SIG-M5 (cell line): ENCODE measurements at places on chromosomes 4 and X.

DNA sequence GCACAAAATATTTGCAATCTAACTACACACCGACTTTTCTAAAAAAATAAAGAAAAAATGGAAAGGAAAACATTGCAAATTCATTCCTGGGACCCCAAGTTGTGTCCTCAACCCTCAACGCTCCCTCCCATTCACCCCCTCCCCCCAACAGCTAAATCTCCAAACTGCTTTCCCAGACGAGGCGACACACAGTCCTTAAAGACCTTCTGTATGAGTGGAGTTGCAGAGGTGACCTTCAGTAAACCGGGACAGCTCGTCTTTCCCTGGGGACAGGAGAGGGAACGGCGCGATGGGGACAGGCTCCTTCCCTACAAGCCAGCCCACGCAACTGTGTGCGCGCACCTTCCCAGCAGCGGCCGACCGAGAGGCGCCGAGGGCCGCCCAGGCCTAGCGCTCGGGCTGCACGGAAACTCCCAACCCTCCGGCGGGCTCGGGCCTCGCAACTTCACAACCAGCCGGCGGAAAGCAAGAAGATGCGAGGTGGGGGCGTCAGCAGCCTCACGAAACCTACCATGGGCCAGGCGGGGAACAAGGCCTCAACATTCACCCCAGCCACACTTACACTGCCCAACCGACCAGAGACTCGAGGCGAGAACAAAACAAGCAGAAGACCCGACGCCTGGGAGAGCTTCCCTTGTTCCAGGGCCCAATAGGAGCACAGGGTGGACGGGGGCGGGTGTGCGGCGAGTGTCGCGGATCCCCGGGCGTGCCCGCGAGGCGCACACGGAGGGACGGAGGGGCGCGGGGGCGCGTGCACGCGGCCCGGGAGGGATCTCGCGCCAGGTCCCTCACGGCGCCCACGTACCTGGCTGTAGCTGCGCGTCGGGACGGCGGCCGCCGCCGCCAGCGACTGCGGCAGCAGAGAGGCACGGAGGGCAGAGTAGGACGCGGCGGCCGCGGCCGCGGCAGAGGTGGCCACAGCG is 763 bp downstream of the GRSF1 start:
- DNase-seq = no peak

DNA sequence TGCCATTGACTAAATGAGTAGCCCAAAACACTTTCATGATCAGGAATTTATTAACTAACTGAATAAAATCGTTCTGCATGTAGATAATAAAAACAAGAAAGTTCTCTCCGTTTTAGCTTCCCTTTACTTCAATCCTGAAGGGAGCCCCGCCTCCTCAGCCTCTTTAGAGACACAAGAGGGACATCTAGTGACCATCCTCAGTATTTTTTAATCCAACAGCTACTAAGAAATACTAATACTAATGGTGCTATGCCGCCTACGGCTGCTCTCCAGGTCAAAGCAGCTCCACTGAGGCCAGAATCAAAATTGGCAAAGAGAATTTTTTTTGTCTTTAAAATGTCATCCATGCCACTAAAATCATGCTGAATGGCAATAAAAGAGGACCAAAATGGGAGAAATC is 3.2 kb upstream of the PCDH19 start:
- DNase-seq = no peak

DNA sequence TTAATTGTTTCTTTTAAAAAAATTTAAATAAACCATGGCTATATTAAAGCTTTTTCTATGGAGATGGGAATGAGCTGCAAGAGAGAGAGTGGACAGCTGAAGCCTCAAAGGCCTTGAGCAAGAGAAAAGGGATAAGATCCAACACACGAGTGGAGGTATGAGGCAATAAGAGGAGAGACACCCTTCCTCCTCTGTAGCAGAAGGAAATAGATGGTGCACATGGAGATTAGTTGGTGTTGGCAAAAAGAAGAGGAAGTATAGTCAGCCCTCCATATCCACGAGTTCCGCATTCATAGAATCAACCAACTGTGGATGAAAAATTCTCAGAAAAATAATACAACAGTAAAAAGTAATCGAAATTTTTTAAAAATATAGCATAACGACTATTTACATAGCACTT is 3.2 kb downstream of the CXorf38 start:
- DNase-seq = peak; percentile 51

DNA sequence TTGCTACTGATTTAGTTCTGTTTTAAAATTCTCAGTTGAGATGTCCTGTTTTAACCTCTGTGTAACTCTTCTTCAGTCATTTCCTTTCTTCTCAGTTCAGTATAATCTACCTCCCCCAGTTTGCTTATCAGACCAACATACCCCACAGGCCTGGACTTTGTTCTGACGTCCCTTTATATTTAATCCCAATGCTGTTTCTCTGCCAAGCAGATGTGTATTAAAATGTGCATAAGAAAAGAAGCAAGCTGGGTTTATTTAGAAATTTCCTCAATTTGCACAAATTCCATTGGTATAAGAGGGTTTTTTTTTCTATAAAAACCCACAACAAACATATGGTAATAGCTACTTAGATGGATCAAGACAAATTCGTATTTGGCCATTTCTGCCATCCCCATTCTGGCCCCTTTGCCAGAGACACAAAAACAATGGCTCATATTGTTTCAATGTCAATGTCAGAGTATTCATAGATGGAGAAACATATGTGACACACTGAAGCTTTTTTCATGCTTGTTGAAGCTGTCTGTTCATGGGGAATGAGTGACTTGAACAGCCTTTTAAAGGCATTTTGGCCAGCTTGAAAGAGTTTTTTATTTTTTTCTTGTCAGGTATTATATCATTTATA is 24.5 kb downstream of the HCCS start:
- DNase-seq = no peak

DNA sequence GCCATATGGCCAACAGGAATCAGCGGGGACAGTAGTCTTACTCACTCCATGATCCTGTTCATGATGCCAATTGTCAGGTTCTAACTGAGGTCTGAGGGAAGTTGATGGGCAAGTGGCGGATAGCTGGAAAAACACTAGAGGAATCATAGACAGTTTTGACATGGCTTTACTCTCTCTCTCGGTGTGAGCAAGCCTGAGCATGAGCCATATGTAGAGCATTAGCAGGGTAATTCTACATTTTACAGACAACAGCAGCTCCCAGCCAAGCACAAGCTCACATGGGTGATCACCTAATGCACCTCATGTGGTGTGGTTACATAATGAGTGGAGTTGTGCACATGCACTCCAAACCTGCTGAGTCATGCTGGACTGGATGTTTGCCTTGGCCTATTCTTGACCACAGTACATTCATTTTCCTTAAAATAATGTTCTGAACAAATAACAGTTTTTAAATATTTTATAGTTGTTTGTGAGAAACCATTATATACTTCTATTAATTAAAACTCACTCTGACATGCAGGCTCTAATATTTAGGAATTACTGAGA is 429.2 kb downstream of the GPAT3 start:
- no peak for DNase-seq

DNA sequence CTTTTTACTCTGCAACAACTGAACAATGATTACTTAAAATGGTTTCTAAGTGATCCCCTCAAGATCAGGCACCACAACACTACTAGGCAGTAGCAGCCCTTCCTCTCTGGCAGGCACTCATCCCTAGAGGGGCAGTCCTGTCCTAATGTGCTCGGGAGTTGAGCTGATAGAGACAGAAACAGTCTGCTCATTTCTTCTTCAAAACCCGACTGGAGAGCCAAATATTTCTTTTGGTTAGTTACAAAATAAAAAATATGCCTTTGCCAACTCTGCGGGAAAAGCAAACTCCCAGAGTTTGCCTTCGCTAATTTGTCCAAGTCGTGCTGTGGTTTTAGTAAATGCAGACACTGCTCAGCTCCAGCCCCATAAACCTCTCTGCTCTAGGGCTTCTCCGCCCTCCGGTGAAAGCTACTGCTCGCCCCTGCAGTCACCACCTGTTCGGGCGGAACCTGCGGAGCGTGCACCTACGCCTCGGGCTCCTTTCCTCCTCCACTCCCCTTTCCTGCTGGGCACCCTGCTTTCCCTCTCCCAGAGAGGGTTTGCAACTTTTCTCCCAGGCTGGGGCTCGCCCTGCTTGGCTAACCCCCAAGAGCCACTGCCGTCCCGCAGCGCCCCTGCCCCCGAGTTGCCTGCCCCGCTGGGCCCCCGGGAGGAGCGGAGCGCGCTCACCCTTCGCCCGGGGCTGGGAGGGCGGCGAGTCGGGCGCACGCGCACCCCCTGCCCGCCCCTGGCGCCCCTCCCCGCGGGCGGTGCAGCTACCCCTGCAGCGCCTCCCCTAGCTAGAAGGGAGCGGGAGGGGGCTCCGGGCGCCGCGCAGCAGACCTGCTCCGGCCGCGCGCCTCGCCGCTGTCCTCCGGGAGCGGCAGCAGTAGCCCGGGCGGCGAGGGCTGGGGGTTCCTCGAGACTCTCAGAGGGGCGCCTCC is at the start of gene NPNT:
NPNT (plus strand) TSS at position 812 of the 923 bp plus-strand sequence. CDS start 182 bp downstream, outside the sequence.
- DNase-seq = no peak

DNA sequence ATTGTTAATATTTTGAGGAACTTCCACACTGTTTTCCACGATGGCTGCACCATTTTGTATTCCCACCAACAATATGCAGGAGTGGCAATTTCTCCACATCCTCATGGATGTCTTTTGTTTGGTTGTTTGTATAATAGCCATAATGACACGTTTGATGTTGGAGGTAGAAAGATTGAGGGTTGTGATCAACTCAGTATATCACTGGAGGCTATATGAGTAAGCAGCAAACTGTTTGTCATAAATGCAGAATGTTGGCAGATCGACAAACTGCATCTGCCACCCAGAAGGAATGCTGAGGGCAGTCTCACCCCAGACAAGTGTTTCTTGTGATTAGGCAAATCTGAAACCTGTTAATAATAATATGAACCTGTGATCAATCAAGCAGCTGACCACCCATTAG is 243.9 kb upstream of the WDFY3 start:
- no peak for DNase-seq

GRCh38 chr4:47729131-47729680 is 108.7 kb downstream of the CORIN start:
- no peak for DNase-seq

- DNase-seq = no peak
Observed at GRCh38 chr4:19803406-19803805, 448.3 kb upstream of the SLIT2 start.

- no peak for DNase-seq
Observed at GRCh38 chr4:75845992-75846391, 56.3 kb downstream of the PPEF2 start.

DNA sequence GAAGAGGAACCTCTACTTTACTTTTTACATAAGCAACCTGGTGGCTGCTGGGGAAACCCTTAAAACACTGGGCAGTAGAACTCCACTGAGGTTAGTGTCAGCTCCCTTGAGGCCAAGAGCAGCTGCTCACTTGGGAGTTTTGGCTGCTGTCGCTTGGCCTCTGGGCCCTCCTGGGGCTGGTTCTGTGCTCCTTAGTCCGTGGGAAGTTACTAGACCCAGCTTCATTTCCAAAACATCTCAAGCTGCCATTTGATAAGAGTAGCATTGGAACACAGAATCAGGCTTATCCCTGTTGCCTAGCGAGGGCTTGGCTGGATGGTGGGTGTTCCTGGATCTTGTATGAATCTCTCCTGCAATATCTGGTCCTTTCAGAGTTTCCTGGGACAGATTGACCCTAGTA is 26.1 kb downstream of the RNF4 start:
- DNase-seq = no peak

- DNase-seq = no peak
Observed at GRCh38 chrX:13835825-13836224, 18.9 kb upstream of the GPM6B start.

GRCh38 chr4:127018381-127018780 is 614.4 kb upstream of the INTU start:
- DNase-seq = no peak

DNA sequence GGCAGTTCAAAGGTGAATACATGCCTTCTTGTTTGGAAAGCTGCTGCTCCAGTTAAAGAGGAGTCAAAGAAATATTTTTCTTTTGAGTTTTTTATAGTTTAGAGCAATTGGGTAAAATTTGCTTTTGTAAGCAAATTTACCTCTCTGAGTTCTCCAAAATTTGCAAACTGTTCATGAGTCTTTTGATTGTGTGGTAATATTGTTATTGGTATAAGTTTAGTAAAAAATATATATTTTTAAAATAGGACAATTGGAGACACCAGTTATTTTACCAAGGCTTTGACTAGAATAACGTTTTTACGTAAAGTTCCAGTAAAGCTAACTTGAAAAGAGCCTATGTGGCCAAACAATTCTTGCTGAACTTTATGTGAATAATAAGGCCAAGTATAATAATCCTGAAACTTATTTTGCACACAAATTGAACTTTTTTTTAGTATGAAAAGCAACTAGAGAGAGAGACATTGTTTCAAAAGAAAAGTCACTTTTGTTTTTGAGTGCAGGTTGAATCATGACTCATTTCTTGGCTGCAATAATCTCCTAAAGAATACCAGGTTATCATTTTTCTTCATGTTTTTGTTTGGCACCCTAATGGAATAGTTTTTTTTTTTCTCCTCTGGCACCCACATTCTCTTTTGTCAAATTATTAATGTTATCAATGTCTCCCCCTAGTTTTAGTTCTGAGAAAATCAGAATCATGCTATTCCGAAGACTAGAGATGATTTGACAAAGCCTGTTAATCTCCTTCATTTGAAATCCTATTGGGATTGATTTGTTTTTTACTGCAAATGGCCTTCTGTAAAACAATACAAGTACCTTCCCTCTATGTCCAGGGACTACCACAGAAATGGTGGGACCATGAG is 57.1 kb downstream of the UGT2B10 start:
- no peak for DNase-seq

GRCh38 chrX:71160475-71160874 is 15.8 kb downstream of the NLGN3 start:
- no peak for DNase-seq

- DNase-seq = no peak
Observed at GRCh38 chrX:10979956-10980355, 131.2 kb upstream of the HCCS start.

GRCh38 chr4:188432328-188432727 is 293.1 kb downstream of the TRIML1 start:
- no peak for DNase-seq

- no peak for DNase-seq
Observed at GRCh38 chr4:104591510-104591911, 96.8 kb upstream of the CXXC4 start.

GRCh38 chr4:110344165-110344564 is 131.8 kb upstream of the ENPEP start:
- DNase-seq = no peak

GRCh38 chr4:22512306-22512705 is 3.6 kb downstream of the ADGRA3 start:
- no peak for DNase-seq

GRCh38 chr4:2875556-2875955 is 31.9 kb downstream of the ADD1 start:
- no peak for DNase-seq

DNA sequence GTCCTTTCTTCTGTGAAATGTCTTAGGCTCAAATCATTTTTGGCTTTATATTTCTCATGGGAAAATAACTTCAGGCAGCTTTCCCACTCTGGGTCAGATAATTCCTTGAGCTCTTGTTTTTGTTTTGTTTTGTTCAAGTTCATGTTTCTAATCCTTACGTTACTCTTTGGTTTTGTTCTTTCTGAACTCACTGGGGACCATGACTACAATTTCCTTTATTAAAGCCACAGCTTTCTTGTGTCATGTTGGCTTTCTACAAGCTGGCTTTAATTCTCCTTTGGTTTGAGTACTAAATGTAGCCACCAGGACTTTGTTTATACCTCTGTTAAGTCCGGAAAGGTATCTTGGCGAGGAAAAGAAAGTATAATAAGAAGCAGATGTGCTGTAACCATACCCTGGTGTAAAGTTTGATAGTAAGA is 30.8 kb upstream of the ANXA3 start:
- DNase-seq = no peak

- DNase-seq = no peak
Observed at GRCh38 chr4:128803783-128804182, 5.7 kb upstream of the JADE1 start.
